Mesothelial cell of epicardium (in vitro differentiated cells): ENCODE measurements at places on chromosomes 3 and 15. TPM values are rescaled to one million over a fixed set of nuclear protein-coding genes. Genes with fewer than 3 reads are reported as not detected.

Gene TRAT1
- not detected in 3 replicates for total RNA-seq

Gene PLSCR2
- 0.31 TPM in 1 of 3 replicates, not detected in the others for total RNA-seq

Gene CLEC3B
- total RNA-seq, result 0.60 to 1.2 TPM (median 0.66 TPM) in 3 replicates

Gene FHIT
- total RNA-seq, result 10.7 to 18.3 TPM (median 12.0 TPM) in 3 replicates

Gene NEK10
- 0.84 to 1.3 TPM (median 1.2 TPM) in 3 replicates for total RNA-seq

Gene GRAMD1C
- total RNA-seq, result 7.5 to 8.0 TPM (median 7.7 TPM) in 3 replicates

Gene FBXW12
- 0.47 to 0.66 TPM (median 0.51 TPM) in 3 replicates for total RNA-seq

Gene DUOX2
- 1.5 to 2.3 TPM (median 1.6 TPM) in 3 replicates for total RNA-seq

Gene CHL1
- not detected in 3 replicates for total RNA-seq

Gene CNTN3
- total RNA-seq, result 1.5 to 2.5 TPM (median 1.6 TPM) in 3 replicates

Gene IL17RE
- total RNA-seq, result 22.1 to 24.1 TPM (median 23.6 TPM) in 3 replicates

Gene RPLP1
- 1,296 to 1,333 TPM (median 1,329 TPM) in 3 replicates for total RNA-seq

Gene GRAMD2A
- total RNA-seq, result 2.0 to 3.5 TPM (median 2.6 TPM) in 3 replicates

Gene NEK11
- total RNA-seq, result 9.8 to 11.3 TPM (median 11.0 TPM) in 3 replicates

Gene SCAANT1
- not detected in 3 replicates for total RNA-seq

Gene TTBK2
- 18.2 to 22.1 TPM (median 21.1 TPM) in 3 replicates for total RNA-seq

Gene GOLGA8O
- total RNA-seq, result 2.9 to 5.5 TPM (median 3.9 TPM) in 3 replicates

Gene IQCF5
- not detected in 3 replicates for total RNA-seq

Gene MAP2K5
- total RNA-seq, result 26.2 to 29.8 TPM (median 28.0 TPM) in 3 replicates

Gene KIF15
- total RNA-seq, result 10.6 to 11.3 TPM (median 10.7 TPM) in 3 replicates

Gene PPP1R14D
- total RNA-seq, result 0.63 to 1.7 TPM (median 1.2 TPM) in 3 replicates

Gene ZWILCH
- total RNA-seq, result 14.0 to 16.5 TPM (median 14.1 TPM) in 3 replicates

Gene PRSS50
- 4.4 to 4.8 TPM (median 4.5 TPM) in 3 replicates for total RNA-seq

Gene HHATL
- not detected in 3 replicates for total RNA-seq

Gene NMNAT3
- total RNA-seq, result 11.0 to 13.6 TPM (median 11.8 TPM) in 3 replicates

Gene GOLGA8A
- 381 to 396 TPM (median 383 TPM) in 3 replicates for total RNA-seq
